Right cardiac atrium (tissue), 5 donors: ENCODE measurements at places on chromosomes 13 and 19. TPM values are rescaled to one million over a fixed set of nuclear protein-coding genes. Genes with fewer than 3 reads are reported as not detected.

DNA sequence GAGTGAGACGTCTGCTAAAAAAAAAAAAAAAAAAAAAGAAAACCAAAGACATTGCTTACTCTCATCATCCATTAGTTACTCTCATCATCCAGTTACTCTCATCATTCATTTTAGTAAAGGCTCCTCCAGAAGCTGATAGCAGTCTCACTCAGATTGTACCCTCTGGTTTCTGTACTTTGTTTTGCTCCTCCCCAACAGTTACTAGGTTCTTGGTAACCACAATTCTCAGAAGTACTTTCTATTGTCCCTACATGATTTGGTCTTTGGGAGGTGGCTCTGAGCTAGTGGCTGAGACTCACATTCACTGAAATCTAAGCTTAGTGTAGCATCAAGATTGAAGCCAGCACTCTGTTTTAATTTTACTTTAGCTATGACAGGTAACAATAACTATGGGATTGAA lies 14.3 kb downstream of the ERICH4 start:
- DNase-seq: no peak

GRCh38 chr13:20671789-20672188 lies 31.7 kb upstream of the IL17D start:
- DNase-seq: no peak

GRCh38 chr13:20428666-20429644 lies 96.7 kb downstream of the CRYL1 start:
- DNase-seq: no peak

GRCh38 chr19:38617764-38618589 lies at the start of gene MAP4K1:
MAP4K1 (minus strand) TSS chr19:38617953; CDS start chr19:38617895, 58 bp downstream.
- peak; percentile 79 for DNase-seq

- no peak for DNase-seq
Measured at GRCh38 chr13:19952850-19953249, 5.7 kb upstream of the ZMYM2 start.

- no peak for DNase-seq
Measured at GRCh38 chr19:31144075-31144870, 205.0 kb downstream of the TSHZ3 start.

DNA sequence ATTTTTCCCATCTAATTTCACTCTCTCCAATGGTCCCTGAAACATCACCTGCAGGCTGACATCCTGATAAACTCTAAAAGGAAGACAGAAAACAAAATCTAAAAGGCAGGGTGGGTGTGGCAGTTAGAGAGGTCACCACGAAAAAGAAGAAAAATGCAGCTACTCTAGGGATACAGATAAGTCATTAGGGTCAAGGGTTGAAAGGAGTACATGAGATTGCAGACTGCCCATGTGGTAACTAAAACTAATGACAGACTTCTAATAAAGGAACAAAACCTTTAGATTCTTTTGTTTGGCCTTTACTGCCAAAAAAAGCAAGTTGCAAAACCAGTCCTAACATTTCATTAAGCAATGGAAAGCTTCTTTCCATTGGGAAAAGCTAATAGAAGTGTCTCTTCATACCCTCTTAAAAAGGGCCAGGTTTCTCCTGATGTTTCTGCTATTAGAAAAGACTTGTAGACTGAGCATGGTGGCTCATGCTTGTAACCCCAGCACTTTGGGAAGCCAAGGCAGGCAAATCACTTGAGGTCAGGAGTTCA lies 31.0 kb downstream of the THSD1 start:
- no peak for DNase-seq

DNA sequence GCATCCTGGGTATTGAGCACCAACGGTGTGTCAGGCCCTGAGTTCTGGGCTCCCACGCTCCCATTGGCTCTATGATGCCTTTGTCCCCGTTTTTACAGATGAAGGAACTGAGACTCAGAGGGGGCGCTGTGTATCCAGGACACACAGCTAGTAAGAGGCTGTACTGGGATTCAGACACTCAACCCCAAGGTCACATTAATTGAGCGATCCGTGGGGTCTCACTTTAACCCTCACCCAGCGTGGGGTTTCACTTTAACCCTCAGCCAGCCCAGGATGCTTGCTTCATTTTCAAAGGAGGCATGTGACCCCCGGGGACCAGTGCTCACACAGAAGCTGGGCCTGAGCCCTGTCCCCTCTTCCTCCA lies 42.6 kb downstream of the CYP4F22 start:
- no peak for DNase-seq

DNA sequence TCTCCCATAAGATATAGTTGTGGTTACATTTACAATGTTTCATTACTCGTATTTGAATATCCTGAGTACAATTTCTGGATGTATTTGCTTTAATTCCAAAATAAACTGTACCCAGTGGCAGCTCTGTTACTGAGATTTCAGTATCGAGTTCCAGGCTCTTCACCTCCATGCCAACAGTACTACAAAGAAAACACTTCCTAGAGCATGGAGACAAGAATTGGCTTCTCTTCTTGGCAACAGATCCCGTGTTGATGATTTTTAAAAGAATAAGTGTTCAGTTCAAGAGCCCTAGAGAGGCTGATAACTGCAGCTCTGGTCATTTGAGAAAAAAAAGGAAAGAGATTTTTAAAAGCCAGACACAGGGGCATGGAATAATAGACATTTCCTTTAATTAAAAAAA lies 302.8 kb downstream of the EFNB2 start:
- no peak for DNase-seq

- DNase-seq: peak; percentile 24
Measured at GRCh38 chr19:6429419-6430221, 3.9 kb downstream of the SLC25A41 start.

GRCh38 chr13:77548095-77548494 lies 12.6 kb downstream of the SCEL start:
- no peak for DNase-seq

DNA sequence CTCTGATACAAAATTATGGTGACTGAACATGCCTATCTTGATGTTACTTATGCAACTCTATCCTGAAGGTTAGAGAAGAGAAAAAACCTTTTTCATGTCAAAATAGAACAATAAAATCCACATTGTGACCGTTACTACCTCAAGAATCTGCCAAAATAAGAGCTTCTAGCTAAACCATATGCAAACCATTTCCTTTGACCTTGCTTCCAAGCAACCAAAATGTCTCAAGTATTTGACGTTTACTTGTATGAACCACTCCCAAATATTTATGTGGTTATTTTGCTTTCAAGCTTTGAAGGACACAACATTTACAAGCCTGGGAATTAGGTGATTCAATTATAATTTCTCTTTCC lies 13.9 kb downstream of the FOXO1 start:
- DNase-seq: no peak

Gene KLK14
- total RNA-seq: not detected

Gene ZNF180
- total RNA-seq: 5.8 TPM
